AG04450 (cell line): ENCODE measurements at places on chromosomes 6 and 20.

- DNase-seq: no peak
These were observed 6.6 kb upstream of the TP53RK start for GRCh38 chr20:46695892-46696291.

DNA sequence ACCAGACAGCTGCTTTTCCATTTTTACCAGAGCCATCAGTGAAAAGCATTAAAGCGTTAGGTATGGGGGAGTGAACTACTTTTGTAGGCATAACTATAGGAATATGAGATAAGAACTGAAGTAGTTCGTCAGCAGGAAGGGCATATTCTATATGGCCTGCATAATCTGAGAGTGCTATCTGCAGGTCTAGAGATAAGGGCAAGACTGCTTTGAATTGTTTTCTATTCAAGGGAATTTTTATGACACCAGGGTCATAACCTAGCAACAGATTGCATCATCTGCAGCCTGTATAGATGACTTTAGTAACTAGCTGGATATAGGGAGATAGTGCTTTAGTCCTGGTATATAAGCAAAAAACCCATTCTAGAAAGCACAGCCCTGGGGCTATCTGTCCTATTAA is 437.3 kb upstream of the HTR1E start:
- DNase-seq: no peak

DNA sequence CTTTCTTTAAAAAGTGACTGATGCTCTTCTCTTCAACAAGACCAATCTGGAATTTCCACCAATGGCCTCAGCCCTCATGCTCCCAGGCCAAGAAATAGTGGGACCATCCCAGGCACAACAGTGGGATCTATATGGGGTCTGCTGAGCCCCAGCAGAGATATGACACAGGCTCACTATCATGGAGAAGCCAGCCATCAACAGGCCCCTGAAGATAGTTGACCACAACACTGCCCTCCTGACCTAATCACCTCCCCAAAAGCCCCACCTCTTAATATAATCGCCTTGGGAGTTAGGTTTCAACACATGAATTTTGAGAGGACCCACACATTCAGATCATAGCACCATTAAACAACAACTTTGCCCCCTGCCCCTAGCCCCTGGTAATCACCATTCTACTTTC is 16.8 kb upstream of the MCM3 start:
- DNase-seq: no peak

- no peak for DNase-seq
These were observed 128.7 kb downstream of the EYA4 start for GRCh38 chr6:133369773-133370272.

GRCh38 chr20:19802492-19803158 is 44.6 kb downstream of the RIN2 start:
- DNase-seq: no peak

DNA sequence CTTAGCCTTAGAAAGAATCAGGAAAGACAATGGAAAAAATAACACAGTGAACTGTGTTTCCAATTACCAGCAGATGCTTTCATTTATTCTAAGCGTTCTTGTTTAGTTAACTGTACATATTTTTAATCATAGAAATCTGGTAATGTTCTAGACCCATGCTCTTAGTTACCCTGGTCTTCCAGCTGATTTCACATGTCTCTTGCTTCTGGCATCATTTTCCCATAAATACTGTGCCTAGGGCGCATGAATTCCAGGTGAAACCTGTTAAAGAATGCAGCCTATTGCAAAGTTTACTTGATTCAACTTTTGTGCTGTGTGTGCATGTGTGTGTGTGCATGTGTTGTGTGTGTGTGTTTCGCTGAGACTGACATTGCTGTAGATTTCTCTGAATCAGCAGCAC is 178.6 kb downstream of the PDE7B start:
- no peak for DNase-seq

DNA sequence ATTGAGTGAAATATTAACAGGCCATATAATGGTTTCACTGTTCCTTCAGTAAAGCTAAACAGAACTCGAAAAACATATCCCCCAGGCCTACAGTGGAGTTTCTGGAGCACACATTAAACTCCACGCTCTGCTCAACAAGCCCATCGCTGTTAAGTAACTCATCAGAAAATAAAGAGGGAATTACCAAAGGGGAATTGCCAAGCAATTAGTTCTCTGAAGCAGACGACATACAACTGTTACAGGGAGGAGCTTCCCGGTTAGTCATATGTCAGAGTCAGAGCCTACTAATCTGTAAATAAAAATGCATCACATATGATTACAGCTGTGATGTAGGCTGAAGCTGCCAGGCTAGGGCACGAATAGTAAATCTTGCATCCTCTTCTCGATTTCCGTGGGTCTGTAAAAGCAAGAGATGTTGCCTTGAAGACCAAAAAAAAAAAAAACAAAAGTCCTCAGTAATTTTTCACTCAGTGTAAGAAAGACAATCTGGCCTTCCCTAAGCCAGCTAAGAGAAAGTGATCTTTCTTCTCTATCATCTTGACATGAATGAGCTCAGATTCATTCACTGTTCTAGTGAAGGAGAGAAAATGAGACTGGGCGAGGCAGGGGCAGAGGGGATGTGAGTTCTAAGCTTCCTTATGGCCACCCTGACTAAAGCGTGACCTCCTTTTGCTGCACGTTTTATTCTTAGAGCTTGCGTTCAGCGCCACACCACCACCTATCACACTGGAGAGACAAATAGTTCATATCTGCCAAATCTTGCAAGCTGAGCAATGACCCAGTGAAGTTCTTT is 13.8 kb downstream of the ATXN1 start:
- DNase-seq: no peak

GRCh38 chr6:76441875-76442274 is 369.4 kb upstream of the IMPG1 start:
- DNase-seq: no peak

DNA sequence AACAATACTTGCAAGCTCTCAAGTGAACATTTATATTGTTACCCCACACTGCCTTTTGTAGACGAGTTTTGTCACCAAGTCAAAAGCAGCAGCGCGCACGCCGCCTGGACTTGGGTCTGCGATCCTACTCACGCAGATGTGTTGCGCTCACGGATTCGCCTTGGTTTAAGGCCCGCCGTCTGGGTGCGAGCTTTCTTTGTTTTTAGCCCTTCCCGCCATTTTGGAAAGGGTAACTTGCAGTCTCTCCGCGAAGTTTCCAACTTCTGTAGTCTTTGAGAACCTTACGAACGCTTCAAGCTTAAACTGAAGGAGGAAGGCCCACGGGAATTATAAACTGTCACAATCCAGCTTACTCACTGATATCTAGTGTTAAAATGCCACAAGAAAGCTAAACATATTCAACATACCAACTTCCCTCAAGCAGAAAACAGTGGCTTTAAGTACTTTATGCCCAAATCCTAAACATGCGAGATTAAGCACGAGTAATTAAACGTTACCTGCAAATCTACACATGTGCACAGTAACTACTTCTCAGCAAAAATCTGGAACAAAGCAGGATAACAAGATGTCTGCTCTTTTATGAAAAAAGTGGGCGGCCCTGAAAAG is 80.4 kb upstream of the BTN3A2 start:
- no peak for DNase-seq

GRCh38 chr6:31158140-31158862 is at the start of gene TCF19:
TSS of gene TCF19 (plus strand) at chr6:31158589. CDS start at chr6:31159470, 881 bp downstream.
- DNase-seq: peak; percentile 98

GRCh38 chr6:25186919-25187318 is 92.3 kb upstream of the CARMIL1 start:
- no peak for DNase-seq

DNA sequence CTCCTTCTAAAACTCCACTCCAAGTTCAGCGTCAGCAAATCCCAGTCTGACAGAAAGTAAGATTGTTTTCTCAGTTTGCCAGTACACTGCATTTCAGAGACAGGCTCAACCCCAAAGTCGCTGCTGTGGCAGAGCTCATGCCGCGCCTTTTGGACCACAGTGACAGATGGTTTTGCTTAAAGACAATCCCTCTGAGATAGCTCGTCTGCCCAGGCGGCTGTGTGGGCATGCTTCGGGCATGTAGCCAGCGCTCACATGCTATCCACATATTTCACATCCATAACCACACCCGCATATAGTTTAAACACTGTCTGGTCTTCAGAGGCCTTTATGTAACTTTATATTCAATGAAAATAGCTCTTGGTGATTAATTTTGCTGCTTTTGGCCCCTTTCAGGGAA is 14.7 kb upstream of the PXDC1 start:
- DNase-seq: no peak

DNA sequence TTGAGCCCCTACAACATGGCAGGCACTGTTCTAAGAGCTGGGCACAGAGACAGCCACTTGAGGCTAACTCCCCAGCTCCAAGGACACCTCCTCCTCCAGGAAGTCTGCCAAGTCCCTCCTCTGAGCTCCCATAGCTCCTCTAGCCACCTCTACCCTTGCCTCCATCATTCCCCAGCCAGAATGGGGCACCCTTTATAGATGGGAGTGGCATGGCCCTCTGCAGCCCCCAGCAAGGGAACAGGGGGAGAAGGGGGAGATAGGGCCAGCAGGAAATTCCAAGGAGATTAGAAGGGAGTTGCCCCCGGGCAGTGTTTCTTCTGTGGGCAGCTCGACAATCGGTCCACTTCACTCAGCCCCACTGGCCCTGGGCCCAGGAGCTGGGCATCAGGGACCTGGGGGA is 19.7 kb upstream of the TLDC2 start:
- no peak for DNase-seq

- no peak for DNase-seq
These were observed 1.7 kb downstream of the SDCBP2 start for GRCh38 chr20:1327241-1327653.

- no peak for DNase-seq
These were observed 37.8 kb upstream of the SUMO4 start for GRCh38 chr6:149362289-149362688.

DNA sequence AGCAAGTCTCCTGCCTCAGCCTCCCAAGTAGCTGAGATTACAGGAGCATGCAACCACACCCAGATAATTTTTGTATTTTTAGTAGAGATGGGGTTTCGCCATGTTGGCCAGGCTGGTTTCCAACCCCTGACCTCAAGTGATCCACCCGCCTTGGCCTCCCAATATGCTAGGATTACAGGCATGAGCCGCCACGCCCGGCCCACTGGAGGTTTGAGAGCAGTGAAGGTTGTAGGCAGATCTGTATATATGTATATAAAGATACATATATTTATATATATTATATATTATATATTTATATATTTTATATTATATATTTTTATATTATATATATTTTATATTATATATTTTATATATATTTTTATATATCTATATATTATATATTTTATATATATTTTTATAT is 38.2 kb upstream of the TTPAL start:
- DNase-seq: no peak

DNA sequence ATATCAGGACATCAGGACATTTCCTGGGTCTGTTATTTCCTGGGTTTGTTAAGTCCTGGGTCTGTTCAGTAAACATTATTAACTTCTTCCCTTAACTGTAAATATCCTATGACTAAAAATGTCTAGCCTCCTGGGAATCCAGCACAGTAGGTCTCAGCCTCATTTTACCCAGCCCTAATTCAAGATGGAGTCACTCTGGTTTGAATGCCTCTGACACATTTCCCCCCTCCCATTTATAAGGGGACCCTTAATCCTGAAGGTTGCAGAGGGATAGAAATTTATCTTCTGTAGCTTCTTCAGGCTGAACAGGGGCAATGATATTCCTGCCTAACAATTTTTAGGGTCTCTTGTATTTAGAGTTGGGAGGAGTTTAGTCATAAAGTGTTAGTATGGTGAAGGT is 21.8 kb downstream of the RNF182 start:
- DNase-seq: no peak

DNA sequence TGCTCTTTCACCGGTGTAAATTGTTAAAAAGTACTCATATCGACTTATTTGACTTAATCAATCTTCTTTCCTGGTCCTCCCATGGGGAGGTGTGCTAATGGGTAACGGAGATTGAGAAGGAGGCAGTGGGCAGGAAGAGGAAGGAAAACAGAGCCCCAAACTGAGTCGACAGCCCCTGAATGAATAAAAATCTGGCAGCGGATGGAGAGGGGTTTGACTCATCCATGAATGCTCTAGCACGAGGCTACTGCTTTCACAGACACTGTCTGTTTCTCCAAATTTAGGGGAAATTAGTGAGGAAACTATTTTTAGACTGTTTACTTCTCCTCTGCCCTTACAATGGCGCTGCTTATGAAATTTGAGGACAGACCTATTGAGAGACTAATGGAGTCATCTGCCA is 142.2 kb upstream of the ATXN1 start:
- DNase-seq: peak; percentile 34

DNA sequence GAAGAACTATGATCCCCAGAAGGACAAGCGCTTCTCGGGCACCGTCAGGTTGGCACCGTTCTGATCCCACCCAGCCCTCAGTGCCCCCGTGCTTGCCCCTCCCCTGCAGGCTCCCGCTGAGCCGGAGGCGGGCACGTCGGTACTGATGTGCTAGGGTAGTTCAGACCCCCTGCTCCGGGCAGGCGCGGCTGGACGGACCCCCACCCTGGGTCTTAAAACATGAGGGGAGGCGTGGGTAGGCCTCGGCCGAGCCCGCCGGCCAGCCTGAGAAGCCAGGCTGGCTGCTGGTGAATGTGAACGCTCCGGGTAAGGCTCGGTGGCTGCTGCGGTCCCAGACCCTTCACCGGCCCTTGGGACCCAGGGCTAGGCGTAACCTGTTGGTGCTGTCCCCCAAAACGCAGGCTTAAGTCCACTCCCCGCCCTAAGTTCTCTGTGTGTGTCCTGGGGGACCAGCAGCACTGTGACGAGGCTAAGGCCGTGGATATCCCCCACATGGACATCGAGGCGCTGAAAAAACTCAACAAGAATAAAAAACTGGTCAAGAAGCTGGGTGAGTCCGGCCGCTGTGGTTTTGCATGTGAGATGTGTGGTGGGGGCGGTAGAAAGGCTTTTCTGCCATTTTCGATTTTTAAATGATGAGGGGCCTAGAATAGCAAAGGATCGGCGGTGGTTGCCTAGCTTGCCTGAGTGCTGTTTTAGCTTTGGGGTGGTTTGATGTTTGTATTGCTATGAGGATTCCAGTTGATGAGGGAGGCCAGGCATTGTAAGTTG is 964 bp downstream of the RPL10A start:
- no peak for DNase-seq

- no peak for DNase-seq
These were observed 50.5 kb upstream of the DST start for GRCh38 chr6:56693246-56693607.

DNA sequence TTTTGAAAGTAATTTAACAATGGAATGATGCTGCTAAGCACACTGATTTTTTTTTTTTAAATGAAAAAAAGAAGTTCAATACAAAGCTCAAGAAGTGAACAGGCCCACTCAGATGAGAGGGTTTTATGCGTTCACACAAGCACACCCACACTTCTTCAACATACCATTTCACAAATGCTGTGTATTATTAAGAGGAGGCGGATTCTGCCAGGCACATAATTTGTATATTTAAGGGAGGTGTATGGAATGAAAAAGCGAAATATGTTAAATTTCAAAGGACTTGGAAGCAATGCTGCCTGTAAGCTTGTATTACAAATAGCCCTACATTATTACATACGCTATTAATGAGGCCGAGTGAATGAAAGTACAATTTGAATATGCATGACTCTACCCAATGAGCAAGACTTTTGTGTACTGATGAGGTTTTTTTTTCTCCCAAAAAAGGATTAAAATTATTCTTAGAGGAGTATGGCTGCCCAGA is 123.9 kb downstream of the INSM1 start:
- DNase-seq: no peak
